ENCODE measurements at places on chromosomes 7 and 10.

DNA sequence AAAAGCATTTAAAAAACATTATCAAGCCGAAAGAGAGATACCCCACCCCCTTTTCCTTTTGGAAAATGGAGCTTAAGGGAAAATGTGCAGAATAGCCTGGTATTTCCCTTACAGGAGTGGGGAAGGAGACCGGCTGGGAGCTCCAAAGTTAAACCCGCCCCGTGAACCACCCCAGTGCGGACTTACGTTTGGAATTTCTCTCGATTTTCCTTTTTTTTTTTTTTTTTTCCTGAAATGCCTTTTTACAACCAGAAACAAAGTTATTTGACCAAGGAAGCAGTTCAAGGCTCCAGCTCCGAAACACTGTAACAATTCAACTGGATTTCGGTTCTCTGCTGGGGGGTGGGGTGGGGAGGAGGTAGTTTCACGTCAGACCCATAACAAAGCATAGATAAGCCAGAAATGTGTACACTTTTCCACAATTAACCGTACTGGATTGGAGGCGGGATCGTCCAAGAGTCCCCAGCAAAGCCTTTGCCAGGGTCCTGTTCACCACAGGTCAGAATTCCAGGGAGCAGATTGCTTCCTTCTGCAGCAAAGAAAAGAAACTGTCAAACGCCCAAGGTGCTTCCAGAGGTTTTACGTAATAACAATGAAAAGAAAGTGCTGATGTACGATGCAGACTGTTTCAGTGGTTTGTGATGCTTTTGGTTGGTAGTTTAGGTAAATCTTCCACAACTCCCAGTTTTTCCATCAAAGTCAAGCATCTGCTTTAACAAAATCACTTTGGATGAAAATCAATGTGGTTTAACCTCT lies 6.7 kb downstream of the SKIDA1 start:
- DNase-seq = no peak

DNA sequence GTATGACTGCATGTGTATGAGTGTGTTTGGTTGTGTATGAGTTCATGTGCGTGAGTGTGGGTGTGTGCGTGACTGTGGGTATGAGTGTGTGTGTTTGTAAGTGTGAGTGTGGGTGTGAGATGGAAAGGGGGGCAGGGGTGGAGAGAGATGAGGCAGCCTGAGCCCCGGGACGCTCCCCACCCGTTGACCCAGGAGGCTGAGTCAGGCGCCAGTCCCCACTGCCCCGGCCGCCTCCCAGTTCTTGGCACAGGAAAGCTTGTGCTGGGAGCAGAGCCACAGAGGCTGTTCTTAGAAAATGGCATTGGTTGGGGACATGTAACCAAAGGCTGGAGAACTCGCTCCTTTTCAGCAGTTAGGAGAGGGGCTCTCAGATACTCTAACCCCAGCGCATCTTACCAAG lies 27.8 kb upstream of the NUB1 start:
- peak; percentile 5 for DNase-seq

GRCh38 chr7:104967595-104967994 lies 46.4 kb upstream of the KMT2E start:
- DNase-seq = no peak

GRCh38 chr10:48627984-48628609 lies 23.2 kb upstream of the ARHGAP22 start:
- DNase-seq = no peak

- no peak for DNase-seq
These were observed 40.4 kb downstream of the CLEC2L start for GRCh38 chr7:139563856-139564255.

GRCh38 chr10:6025683-6026255 lies 36.4 kb downstream of the IL2RA start:
- no peak for DNase-seq

- no peak for DNase-seq
These were observed 483.0 kb upstream of the C7orf33 start for GRCh38 chr7:148107443-148108127.

- no peak for DNase-seq
These were observed 42.4 kb upstream of the ASAH2 start for GRCh38 chr10:50293513-50294313.

- no peak for DNase-seq
These were observed 46.6 kb upstream of the PODXL start for GRCh38 chr7:131602994-131603372.

DNA sequence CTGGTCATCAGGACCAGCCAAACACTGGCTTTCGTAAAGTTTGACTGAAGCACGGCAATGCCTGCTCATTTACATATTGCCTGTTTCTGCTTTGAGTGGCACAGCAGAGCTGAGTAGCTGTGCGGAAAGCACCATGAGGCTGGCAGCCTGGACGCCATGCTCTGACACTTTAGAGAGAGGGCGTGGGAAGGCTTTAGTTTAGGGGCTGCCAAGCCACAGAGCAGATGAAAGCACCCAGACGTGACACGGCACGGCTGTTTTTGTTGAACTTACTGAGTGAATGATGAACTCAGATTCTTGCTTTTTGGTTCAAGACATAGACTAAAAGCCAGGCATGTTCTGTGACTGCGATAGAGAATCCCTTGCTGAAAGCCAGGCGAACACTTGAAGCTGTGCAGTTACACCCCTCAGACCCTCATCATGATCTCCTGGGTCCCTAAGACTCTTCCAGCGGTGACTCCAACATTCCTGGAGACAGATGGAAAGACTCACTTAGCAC lies 182.1 kb downstream of the ZMYND11 start:
- DNase-seq = peak; percentile 19

- no peak for DNase-seq
These were observed 205.3 kb downstream of the HTR7 start for GRCh38 chr10:90652519-90652918.

DNA sequence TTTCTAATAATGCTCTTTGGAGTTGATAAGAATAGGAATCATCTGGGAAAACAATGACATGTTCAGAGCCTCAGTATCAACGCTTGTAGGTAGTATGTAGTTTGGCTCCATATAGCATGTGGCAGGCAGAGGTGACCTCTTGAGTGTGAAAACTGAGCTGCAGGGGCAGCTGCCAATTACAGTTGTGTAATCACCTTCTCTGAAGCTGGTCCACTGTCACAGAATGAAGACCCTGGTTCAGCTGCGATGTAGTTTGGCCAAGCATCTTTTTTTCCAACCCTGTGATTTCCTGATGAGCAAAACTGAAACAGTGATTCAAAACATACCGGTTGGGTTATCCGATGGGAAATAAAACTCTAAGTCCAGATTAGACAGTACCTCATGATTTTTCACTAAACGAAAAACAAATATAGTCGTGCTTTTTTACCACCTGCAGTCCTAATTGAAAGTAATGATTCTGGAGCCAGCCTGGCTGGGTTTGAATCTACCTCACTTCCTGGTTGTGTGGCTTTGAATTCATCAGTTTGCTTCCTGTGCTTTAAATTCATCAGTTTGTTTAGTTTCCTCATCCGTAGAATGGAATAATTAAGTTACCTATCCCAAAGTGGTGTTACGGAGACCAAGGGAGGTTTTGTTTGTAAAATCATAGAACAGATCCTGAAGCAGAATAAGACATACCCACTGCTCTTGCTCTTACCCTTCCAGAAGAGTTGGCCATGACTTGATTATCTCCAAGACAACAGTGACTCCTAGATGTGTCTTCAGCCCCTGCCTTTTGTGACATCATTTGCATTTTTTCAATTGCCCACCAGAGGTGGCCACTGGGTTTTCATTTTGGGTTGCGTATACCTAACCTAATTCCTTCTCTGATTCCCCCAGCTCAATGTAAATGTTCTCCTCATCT lies 87.4 kb downstream of the CELF2 start:
- DNase-seq = no peak

GRCh38 chr7:143447466-143447865 lies 4.2 kb downstream of the TAS2R60 start:
- no peak for DNase-seq

DNA sequence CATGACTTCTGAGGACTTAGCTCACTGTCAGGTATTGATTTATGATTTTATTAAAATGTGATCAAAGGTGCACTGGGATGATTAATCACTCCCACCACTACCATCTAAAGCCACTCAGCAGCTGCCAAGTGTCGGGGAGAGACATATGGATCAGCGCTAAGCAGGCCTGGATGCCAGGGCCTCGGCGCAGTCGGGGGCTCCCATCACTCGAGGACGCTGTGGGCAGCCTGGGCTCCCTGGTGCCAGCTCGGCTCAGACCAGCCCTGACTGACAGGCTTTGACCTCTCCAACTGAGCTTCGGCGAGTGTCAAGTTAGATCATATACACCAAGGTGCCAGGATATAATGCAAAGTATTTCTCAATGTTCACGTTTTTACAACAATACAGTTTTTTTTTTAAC lies 267.7 kb downstream of the ACTR3B start:
- no peak for DNase-seq

GRCh38 chr7:114141415-114141814 lies 222.6 kb upstream of the PPP1R3A start:
- no peak for DNase-seq

- no peak for DNase-seq
These were observed 20.9 kb downstream of the TBX20 start for GRCh38 chr7:35232994-35233393.

- no peak for DNase-seq
These were observed 316.0 kb upstream of the NPVF start for GRCh38 chr7:25544254-25544653.

- DNase-seq = no peak
These were observed 54.0 kb downstream of the ADAM12 start for GRCh38 chr10:126334272-126334671.

GRCh38 chr7:140010194-140010895 lies 52.4 kb downstream of the PARP12 start:
- DNase-seq = no peak

DNA sequence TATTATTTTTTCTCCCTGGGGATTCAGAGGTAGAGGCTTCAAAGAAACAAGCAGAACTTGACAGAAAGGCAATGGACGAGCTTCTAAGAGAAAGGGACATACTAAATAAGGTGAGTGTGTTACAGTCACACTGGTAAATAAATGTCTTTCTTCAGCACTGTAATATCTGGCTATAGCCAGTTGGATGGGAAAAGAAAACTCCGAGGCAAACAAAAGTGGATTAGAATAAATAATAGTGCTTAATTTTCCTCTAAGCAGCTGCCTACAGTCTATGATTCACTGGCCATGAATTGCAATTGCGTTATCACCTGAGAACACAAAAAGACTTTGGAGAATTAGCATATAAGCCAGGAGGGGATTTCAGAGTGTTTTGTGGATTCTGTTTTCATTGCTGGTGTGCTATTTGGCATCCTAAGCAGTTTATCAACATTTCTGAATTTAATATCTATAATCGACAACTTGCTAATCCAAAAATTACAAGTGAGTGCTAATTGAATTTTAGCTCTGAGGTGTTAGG lies 23.2 kb downstream of the CFAP58 start:
- DNase-seq = no peak

DNA sequence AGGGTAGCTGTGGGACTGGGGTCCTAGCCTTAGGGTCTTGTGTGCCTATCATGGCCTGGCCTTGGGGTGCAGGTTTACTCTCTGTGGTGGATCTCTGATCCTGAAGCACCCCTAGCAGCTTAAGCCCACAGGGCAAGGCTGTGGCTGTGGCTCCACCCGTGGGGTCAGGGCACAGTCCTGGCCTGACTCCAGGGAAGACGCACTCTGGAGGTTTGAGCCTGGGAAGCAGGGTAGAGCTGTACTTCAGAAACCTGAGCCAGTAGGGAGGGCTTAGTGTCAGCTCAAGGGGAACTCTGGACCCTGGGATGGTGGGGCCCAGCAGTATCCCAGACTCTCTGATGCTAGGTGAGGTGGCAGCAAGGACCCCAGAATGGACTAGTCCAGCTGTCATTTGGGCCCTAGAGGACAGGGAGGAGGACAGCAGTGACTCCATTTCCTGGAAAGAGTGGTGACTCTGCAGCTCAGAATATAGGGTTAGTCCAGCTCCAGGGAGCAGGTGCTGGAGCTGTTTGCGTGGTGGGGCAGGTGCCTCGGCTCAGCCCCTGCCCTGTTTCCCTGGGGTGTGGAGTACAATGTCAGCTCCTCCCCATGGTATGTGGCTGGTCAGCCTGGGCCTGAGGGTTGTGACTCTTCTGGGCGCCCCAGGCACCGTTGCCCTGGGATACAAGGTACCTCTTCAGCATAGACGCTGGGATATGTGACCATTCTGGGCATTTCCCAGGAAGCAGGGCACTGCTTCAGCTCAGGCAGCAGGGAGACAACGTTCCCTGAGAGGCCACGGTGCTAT lies 15.8 kb downstream of the GTPBP4 start:
- no peak for DNase-seq

GRCh38 chr10:110007161-110007700 lies 553 bp upstream of the ADD3 start:
- DNase-seq = peak; percentile 62

- DNase-seq = no peak
These were observed 148.9 kb upstream of the NPS start for GRCh38 chr10:127400216-127400615.

- no peak for DNase-seq
These were observed 41.2 kb downstream of the REEP3 start for GRCh38 chr10:63562391-63562790.

DNA sequence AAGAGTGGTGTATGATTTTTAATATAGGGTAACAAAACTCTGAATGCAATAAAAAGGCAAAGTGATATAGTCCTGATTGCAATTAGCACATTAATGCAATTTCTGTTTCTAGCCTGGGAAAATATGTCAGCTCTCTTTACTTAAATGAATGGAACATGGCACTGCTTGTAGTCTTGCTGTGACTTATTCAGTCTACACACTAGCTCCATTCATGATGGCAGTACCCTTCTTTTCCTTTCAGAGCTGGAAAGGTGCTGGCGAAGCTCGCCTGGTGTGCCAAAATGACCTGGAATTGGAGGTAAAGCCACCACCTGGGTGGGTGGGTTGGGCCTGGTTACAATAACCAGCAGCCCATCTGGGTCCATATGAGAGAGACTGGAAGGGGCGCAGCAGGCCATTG lies 85.3 kb downstream of the ZNF365 start:
- no peak for DNase-seq

DNA sequence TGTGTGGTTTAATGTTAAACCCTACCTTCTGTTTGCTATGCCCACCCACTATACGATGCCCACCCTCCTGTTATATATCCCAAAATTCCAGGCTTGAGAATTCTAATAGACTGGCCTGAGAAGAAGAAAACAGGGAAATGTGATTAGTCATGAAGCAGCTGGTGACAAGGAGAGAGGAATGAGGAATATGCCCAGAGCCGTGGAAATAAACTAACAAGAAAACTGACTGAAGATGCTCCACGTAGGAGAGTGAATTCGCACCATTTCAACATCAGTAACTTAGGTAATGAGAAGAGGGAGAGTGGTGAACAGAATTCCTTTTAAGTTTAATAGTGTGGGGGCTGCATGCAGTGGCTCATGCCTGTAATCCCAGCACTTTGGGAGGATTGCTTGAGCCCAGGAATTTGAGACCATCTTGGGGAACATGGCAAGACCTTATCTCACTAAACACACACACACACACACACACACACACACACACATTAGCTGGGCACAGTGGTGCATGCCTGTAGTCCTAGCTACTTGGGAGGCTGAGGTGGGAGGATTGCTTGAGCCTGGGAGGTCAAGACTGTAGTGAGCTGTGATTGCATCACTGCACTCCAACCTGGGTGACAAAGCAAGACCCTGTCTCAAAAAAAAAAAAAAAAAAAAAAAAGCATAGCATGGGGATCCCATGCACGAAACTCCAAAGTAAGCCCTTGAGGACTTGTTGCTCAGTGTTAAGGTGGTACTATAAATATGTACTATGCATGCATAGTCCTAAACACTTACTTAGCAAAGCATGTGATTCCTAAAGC lies 16.1 kb upstream of the SYPL1 start:
- DNase-seq = no peak

- DNase-seq = no peak
These were observed 9.7 kb upstream of the SLC16A9 start for GRCh38 chr10:59719374-59719773.

Measured in stimulated activated CD4-positive, alpha-beta T cell treated with anti-CD3 and anti-CD28 coated beads, Interleukin-4, amount 100 ng/mL, for 4 hours (primary cell).